ENCODE measurements at places on chromosomes 12 and 14.

GRCh38 chr14:104977681-104978653, at the start of gene AHNAK2:
TSS of gene AHNAK2 (minus strand) at chr14:104978374. CDS start at chr14:104978237, 137 bp downstream.
- DNase-seq: peak; percentile 25

- no peak for DNase-seq
These were observed 6.6 kb upstream of the TNFAIP2 start for GRCh38 chr14:103116636-103117035.

DNA sequence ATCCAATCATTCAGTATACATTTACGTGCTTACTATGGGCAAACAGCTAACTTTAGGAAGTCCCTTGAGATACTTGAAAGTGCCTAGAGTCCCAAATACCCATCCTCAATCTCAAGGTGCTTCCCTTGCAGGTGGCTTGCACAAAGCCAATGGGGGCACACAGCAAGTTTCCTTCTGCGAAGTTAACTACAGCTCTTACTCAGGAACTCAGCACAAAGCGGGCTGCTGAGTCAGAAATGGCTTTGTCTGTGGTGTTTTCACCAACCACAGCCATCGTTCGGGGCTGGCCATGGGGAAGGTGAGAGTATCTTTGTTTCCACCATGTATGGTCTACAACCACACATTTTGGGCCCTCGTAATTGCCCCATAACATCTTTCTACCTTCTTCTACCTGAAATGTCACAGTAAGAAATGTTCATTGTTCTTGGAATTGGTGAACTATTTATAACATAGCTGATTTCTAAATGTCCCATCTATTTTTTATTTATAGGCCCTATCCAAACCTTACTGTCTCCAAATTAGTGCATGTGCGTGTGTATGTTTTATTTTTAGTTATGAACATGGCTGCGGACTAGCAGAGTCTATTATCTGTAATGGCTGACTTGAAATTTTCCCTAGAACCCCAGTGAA, 13.9 kb downstream of the MFAP5 start:
- peak; percentile 2 for DNase-seq

DNA sequence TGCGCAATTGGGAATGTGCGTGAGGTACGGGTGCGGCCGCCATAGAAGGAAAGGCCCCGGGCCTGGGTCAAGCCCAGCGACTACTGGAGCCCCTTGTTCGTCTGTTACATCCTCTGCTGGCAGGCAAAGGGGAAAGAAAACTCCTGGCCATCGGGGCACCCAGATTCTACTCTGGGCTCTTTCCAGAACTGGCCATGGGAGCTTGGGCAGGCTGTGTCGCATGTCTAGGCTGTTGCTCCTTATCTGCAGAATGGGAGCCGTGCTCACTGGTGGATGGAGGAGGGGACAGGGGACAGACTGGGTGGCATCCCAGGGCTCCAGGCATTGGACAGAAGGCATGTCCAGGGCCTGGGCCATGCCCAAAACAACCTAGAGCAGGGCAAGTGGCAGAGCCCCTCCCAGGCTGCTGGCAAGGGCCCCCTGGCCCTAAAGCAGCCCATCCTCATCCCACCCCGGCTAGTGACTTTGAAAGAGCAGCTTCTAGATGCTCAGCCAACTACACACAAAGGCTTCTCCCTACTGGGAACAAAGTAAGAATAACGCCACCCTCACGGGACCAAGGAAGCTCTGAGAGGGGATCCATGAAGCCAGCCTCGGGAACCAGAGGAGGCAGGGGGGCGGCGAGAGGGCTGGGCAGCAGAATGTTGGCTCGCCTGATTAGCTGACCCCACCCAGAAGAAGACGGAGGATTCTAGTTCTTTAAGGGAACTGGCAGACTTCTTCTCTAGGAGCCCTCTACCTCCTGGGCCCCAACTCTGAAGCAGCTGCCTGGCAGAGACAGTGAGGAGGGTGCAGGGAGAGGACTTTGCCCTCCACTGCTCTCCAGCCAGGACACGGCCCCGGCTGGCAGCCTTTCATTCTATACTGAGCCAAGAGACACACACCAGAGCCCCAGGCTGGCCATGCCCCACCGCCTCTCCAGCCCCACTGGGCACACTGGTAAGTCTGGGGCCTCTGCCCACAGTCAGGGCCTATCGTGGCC, 96.8 kb downstream of the SINHCAF start:
- DNase-seq: no peak

- DNase-seq: no peak
These were observed 6.3 kb downstream of the FLRT2 start for GRCh38 chr14:85535991-85536832.

DNA sequence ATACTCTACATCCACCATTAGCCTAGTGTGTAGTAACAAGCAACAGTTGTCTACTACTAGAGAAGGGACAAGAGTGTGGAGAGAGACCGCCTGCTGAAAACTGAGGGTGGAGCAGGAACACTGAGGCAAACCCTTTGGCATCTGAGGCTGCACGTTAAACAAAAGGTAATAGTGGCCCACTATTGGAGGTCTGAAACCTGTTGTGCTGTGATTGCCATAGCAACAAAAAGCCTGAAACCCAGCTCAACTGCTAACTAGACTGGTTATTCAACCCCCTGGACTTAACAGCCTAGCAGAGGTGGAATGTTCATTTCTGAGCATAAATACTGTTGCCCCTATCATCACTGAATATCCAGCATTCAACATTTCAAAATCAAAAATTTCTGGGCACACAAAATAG, 43.0 kb downstream of the PPP4R4 start:
- no peak for DNase-seq

DNA sequence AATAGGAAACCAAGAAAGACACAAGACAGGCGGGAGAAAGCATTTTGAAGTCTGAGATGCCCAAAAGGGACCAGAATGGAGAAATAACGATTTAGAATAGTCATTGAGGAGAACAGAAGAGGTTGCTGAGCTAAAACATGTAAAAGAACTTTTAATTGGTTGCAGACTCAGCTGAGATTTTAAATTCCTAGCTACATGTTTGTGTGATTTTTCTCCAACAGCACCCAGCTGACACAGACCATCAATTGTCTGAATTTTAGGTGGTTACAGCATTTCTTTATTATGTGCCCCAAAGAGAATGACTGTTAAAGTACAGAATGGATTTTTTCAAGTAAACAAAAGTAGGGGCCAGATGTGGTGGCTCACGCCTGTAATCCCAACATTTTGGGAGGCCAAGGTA, 50.3 kb downstream of the BAZ1A start:
- DNase-seq: no peak

GRCh38 chr14:27409944-27410343, 812.1 kb upstream of the NOVA1 start:
- DNase-seq: no peak

DNA sequence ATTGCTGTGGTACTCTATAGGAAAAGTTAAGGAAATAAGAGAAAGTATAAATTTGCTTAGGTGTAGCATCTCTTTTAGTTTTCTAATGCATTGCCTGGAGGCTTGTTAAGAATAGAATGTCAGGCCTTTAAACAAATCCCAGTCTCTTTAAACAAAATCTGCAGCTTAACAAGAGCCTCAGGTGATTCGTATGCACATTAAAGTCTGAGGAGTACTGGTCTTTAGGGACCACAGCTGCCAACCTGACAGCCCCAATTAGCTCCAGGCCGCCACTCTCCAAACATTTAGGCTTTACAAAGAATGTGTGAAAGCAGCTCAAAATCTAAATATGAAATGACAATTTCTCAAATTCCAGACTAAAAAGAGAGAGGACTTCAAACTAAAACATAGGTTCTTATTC, 35.7 kb downstream of the PAWR start:
- DNase-seq: no peak

GRCh38 chr12:1559676-1560091, 34.7 kb downstream of the FBXL14 start:
- DNase-seq: no peak

- no peak for DNase-seq
These were observed 90.9 kb downstream of the ACTN1 start for GRCh38 chr14:68888025-68888850.

GRCh38 chr12:22658214-22658613, 33.2 kb downstream of the ETNK1 start:
- no peak for DNase-seq

DNA sequence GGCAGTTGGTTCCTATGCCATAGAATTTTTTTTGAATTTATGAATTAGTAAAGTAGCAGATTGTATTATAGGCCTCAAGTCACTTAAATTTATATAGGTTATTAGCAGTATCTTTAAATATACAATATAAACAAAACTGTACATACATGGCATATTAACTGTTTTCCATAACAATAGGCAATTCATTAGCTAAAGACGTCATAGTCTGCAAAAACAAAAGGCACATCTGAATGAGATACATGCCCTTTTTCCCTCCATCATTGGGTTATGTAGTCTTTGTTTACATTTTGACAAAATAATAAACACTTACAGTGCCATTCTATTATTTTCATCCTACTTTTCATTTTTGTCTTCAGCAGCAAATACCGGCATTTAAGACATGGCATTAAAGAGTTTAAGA, 1.1 kb upstream of the VCPKMT start:
- DNase-seq: no peak

DNA sequence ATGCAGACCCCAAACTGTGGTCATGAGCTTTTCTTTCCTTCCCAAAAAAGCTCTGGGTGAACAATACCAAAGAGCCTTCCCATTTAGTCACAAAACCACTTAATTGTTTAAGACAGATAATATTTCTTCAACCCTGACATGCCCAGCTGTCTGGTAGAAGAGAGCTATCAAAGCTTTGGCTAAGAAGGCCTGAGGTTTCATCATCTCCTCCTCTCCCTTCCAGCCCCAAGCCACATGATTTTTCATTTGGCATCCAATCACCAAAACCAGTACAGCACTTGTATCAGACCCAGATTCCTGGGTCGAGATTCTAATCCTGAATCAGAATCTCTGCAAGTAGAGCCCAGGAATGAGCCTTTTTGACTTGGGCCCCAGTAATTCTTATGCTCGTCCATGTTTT, 199.6 kb upstream of the TMEM260 start:
- no peak for DNase-seq

GRCh38 chr12:3081091-3081490, 3.9 kb downstream of the TSPAN9 start:
- no peak for DNase-seq

DNA sequence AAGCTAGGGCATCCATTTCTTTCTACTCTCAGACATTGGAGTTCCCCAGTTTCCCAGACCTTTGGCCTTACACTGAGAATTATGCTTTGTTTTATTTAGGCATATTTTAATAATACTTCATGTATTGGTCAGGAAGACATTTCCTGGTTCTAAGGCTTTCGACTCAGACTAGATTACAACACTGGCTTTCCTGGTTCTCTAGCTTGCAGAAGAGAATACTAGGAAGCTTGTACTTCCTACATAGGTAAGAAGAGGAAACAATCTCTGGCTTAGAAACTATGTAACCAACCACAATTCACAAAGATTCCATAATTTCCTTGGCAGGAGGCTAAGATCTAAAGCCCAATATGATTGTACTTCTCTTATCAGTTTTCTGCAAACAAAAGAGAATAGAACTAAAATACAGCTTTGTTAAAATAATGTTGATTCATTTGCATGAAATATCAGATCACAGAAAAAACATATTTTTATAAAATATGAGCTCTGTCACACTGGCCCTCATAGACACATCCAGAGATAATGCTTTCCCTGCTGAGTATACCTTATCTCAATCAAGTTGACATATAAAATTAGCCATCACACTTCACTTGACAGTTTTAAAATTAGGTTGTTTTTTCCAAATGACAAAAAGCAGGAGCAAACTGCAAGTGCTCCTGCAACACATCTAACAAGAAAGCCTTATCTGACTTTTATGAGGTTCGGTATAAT, 30.5 kb downstream of the CLEC2D start:
- DNase-seq: no peak

DNA sequence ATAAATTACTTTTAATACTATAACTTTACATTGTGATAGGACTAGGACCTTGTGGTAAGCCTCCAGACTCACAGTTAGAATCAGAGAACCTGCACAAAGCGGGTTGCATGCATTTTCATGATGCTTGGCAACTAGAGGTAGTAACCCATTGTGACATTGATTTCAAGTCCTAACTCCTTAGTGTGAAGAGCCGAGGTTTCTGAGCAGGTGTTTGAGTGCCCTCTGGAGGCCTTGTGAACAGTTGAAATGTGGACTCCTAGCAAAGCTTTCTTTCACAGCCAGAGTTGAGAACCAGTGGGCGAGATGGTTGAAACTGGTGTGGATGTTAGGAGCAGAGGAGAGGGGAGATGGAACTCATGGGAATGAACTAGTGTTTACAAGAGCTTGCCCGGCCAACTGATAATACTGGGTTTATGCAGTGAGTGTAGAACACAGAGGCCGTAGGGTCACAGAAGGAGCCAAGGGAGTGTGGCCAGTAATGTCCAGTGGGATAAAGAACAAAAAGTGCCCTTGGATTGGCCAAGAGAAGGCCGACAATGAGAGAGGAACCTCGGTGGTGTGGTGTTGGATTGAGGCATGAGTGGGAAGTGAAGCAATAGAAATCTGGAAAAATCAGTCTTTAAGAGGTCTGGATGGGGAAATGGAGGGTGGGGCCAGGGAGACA, 10.9 kb downstream of the ZNF664 start:
- peak; percentile 48 for DNase-seq

DNA sequence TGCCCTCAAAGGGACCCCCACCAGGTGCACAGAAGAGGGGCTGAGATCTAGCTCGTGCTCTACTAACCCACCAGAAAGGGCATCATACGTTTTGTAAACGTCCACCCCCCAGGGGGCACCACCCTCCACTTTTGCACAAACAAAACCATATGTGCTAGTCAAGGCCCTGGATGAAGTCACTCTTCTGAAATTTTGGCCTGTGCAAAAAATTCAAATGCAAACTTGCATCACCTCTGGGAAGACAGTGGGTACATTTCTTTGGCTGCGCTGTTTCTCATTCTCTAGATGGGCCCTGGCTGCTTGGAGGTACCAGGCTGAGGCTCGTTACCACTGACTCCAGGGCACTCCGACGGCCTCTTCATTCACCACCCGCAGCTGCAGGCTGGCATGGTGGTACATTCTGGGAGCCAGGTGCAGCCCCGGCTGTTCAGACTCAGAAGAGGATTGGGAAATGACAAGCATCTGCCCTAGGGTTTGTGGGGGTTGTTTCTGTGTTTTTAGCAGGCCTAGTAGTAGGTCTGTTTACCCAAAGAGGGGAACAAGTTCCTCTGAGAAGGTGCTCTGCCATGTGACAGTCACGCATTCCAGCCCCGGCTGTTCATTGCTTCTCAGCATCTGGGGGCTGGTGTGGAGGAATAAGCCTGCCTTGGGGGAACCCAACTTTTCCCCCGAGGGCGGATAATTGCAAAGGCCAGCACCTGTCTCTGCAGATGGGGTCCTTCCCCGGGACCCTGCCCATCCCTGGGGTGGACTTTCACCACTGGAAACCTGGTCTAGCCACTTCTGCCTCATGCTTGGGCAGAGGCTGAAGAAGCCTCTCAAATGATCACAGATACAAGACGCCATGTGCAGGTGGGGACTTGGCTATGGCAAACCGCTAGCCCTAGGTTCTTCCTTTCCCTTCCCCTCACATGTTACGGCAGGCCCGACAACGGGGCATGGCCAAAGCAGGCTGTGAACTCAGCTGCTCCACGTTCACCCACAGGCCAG, 147.6 kb downstream of the DPF3 start:
- no peak for DNase-seq

GRCh38 chr14:93752980-93753561, 35.2 kb downstream of the PRIMA1 start:
- DNase-seq: no peak

- no peak for DNase-seq
These were observed 86.9 kb downstream of the BCAT1 start for GRCh38 chr12:24861766-24862540.

GRCh38 chr12:73863546-73863945, 674.1 kb upstream of the ATXN7L3B start:
- no peak for DNase-seq

GRCh38 chr12:111448266-111448830, 42.6 kb downstream of the SH2B3 start:
- DNase-seq: no peak

All from CD8-positive, alpha-beta T cell (primary cell).